ENCODE measurements at places on chromosomes 4 and X.
A peak's percentile ranks its signal among the peaks of the same experiment; 100 is the strongest.

DNA sequence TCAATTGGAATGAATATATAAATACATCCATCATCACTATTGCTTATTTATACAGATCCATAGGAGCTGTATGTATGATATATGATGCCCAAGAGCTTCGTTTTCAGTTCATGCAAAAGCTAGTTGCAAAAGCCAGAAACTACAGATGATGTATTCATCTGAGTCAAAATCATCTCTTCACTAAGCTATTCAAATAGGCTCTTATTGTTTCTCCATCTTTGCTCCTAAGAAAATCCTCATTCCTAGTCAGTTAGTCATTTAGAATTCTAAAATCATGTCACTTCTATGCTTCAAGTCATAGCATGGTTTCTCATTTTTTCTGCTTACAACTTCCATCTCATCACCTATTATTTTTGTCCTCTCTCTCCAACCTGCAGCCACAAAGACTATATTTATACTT is 300.1 kb upstream of the TRAM1L1 start:
- DNase-seq: no peak

DNA sequence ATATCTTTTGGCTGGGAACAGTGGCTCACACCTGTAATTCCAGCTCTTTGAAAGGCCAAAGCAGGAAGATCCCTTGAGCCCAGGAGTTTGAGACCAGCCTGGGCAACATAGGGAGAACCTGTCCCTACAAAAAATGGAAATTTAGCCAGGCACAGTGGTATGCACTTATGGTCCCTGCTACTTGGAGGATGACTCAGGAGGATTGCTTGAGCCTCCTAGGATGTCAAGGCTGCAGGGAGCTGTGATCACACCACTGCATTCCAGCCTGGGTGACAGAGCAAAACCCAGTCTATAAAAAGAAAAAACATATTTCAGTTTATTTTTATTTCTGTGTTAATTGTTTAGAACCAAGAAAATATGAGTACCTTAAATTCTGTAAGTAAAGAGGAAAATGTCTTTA is 123.7 kb downstream of the CBR4 start:
- DNase-seq: no peak

DNA sequence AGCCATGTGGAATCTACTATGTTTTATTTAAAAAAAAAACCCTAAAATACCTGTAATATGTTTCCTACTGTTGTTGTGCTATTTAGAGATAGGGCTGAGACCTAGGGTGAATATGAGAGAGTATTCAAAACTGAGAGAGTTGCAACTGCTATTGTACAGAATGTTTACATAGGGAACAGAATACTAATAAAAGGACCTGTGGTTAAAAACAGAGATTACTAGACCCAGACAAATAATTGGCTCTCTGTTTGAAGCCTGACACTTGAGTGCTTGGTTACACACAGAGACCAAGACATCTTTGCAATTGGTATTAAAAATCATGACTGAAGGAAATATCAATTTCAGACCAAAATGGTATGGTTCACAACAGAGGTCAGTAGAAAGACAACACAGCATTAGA is 278.9 kb upstream of the GIMD1 start:
- DNase-seq: no peak

DNA sequence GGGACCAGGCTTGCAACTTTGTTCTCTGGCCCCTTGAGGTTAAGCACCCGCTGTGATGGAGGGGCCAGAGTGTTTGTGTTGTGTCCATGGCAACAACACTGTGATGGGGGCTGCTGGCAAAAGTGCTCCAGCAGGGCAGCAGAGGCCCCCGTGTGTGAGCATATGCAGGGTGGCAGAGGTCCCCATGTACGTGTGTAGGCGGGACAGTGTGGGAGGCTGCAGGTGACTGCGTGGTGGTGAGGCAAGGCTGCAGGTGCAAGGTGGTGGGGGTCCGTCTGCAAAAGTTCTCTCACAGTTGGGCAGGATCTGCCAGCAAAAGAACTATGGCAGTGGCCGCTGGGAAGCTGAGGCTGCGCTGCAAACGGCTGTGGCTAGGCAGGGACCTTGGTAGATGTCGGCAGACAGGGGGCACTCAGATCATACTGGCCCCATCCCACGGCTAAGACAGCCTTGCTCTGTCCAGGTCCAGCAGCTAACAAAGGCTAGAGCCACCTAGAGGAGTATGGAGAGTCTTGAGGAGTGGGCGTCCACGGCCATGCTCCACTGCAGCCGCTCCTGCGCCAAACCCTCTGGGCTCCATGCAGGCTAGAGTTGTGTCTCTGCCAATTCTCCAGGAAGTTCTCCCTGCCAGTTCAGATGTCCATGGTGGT is 46.8 kb upstream of the PASD1 start:
- no peak for DNase-seq

DNA sequence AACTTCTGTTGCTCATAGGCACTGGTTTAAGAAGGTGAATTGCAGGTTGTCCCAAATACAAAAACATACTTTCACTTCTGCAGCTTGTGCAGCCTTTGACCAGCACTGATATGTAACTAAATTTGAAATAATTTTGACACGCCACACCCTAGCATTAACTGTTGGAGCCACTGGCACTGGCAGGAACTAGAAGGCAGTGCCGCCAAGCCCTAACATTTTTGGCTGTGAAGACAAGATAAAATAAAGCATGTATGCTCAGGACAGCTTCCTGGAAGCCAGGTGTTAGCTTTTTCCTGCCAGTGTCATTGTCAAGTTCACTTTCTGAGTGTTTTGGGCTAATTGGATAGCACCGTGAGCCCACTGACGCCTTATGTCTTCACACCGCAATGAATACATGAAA is 65.3 kb upstream of the FBXW7 start:
- DNase-seq: no peak

GRCh38 chrX:21958916-21959315 is 18.4 kb downstream of the SMS start:
- DNase-seq: peak; percentile 35

- DNase-seq: no peak
Observed at GRCh38 chr4:17285747-17286146, 226.1 kb downstream of the QDPR start.

DNA sequence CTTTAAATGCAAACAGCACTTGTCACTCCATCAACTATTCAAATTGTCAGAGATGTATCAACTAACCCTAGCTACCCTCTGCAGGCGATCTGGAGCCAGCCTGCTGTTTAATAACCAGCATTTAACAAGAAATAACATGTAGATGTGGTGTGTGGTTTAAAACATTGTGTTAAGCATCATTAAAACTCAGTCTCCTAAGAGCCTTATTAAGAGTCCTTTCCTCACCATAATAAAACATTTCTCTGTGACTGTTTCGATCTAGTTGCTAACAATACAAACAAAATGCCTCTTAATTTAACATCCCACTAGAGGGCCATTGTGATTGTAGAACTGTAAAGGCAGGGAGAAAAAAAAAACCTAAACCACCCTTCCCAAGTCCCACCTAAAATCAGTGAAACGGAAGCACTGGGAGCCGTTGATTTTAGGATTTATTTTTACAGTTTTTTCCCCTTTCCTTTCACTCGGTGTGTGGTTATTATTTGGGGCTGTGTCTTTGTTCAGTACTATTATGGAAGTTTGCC is 708.6 kb downstream of the C4orf33 start:
- no peak for DNase-seq

DNA sequence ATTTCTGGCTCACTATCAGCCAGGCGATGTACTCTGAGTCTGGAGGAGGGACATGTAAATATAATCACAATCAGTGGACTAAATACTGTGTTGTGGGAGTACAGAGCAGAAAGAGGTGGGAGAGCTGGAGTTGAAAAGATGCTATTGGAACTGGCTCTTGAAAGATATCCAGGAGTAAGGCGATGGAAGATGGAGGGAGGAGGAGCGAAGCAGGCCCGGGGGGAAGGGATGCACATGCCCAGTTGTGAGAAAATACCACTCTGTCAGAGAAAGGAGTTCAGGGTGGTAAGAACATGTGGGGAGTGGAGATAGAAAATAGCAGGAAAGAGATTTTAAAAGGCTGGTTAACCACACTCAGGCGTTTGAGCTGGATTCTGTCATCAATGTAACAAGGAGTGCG is 216.9 kb upstream of the ETNPPL start:
- no peak for DNase-seq

DNA sequence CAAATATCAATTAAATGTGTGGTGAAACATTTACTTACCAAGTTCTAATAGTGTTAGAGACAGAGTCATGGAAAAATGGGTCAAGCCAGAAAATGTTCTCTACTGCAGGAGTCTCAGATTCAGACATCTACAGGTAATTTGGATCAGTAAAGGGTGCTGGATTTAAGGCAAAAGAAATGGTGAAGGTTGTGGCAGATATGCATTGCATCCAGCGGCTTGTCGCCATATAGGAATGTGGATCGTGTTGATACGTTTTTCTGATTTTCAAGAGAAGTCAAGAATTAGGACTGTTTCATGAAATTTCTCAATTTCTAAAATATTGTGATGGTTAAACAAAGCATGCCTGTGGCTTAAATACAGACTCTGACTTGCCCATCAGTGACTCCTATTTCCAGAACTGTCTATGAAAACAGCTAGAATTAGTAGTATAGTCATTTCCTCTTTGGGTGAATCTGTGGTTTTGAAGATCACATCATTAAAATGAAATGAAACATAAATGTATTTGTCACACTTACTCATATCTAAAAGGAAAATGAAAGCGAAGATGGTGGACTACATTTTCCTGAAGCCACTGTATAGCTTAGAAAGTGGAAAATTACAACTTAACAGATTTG is 110.1 kb upstream of the VEGFC start:
- DNase-seq: no peak

DNA sequence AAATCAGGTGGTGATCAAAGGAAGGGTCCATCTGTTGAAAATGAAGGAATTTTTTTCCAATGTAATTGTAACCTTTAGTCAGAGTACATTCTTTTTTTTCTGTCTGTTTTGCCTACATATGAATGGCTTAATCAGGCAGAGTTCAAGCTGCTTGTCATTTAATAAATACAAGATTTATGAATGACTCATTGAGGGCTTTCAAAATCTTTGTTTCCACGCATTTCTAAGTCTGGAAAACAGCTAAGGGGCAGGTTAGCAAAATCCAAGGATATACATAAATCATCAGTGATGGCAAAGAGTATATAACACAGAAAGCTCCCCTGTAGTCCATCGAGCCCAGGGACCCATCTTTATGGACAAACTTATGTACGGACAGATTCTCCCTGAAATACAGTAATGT is 1.8 kb downstream of the CA5B start:
- DNase-seq: no peak

GRCh38 chr4:91359041-91360031 is 944.4 kb upstream of the GRID2 start:
- no peak for DNase-seq

DNA sequence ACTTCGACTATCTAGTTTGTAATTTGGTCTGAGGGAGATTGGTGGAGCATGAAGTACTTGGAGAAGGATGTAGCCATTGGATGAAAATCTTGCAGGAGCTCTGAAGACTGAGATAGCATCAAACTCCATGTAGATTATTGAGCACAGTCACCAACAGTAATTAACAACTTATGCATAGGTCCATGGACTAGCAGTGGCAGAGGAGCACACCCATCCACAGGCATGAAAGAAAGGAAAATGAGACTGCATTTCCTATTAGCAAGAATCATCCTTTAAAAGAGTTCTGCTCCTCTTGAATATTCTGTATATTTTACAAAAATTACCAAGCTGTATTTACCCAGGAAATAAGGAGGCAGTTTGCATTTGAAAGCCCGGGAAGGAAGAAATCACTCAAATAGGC is 529.4 kb upstream of the ACTRT1 start:
- no peak for DNase-seq

- DNase-seq: no peak
Observed at GRCh38 chrX:110180176-110180927, 137.5 kb downstream of the AMMECR1 start.

GRCh38 chr4:150577796-150578195 is 4.2 kb upstream of the MAB21L2 start:
- DNase-seq: no peak

GRCh38 chr4:53640576-53641453 is 49.5 kb upstream of the LNX1 start:
- no peak for DNase-seq

DNA sequence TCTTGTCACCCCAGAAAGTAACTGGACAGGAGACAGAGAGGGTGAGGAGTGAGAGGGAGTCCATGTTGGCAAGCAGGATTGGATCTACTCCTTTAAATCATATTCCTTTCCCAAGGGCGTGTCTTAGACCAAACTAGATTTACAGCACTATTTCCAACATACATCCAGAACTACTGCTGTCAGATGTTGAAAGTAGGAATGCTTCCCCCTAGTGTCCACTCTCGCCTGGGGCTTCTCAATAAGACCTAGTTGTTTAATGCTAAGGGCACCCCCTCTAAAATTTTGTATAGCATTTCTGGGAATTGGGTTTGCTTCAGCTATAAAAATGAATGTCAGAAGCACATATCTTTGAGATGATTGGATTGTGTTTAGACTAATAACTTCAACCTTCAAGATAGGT is 13.3 kb downstream of the OFD1 start:
- DNase-seq: no peak

GRCh38 chrX:138775517-138775916 is 64.0 kb upstream of the FGF13 start:
- DNase-seq: no peak

DNA sequence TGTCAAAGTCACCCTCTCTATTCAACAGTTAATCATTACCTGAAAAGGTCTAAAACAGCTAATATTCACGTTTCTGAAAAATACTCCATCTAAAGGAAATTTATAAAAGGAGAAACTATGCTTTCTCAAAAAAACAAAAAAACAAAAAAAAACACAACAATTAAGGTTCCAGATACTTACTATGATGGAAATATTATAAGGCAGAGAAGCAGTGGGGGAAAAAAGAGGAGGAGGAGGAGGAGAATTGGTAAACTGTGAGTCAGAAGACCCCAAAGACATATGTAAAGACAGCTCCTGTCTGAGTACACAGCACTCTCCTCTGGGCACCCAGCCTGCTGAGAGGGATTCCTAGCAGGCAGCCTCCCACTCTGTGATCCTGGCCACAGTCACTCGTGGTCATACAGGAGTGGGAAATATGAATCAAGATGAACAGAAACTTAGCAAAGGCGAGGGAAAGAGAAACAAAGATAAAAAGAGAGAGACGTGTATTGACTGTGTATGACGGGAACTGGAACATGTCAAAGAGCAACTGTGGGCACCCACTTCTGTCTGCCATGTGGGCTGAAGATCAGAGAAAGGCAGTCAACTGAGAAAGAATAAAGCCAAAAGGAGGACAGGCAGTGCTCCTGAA is 12.5 kb downstream of the KLHL15 start:
- DNase-seq: no peak

- DNase-seq: no peak
Observed at GRCh38 chr4:47615385-47615784, 130.3 kb downstream of the ATP10D start.

DNA sequence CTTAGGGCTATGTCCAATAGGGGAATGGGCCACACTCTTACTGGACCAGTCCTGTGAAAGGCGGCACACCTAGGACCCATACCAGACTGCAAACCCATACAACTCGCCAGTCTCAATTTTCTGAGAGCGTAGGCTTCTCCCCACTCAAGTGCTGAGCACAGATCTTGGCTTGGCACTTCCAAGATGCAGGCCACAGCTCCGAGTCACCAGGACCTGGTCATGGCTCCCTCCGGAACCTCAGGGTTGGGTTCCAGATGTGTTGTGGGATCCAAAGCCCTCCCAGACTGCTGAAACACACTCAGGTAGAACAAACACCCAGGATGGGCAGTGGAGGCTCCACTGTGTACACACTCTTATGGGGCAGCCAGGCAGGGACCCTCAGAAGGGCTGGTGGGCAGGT is 103.3 kb downstream of the TMEM144 start:
- no peak for DNase-seq

Measured in GF-D8 (cell line).